SHP77 treated with DMSO at 0.1 percent for 48 hours (cell line): ENCODE measurements at places on chromosomes 4 and X.

DNA sequence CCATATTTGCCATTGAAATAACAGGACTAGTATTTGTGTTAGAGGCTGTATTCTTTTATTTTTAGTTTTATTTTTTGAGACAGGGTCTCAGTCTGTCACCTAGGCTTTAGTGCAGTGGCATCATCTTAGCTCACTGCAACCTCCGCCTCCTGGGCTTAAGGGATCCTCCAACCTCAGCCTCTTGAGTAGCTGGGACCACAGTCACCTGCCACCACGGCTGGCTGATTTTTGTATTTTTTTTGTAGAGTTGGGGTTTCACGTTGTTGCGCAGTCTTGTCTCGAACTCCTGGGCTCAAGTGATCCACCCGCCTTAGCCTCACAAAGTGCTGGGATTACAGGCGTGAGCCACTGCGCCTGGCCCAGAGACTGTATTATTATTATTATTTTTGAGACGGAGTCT, 15.3 kb downstream of the TMEM131L start:
- no peak for DNase-seq

DNA sequence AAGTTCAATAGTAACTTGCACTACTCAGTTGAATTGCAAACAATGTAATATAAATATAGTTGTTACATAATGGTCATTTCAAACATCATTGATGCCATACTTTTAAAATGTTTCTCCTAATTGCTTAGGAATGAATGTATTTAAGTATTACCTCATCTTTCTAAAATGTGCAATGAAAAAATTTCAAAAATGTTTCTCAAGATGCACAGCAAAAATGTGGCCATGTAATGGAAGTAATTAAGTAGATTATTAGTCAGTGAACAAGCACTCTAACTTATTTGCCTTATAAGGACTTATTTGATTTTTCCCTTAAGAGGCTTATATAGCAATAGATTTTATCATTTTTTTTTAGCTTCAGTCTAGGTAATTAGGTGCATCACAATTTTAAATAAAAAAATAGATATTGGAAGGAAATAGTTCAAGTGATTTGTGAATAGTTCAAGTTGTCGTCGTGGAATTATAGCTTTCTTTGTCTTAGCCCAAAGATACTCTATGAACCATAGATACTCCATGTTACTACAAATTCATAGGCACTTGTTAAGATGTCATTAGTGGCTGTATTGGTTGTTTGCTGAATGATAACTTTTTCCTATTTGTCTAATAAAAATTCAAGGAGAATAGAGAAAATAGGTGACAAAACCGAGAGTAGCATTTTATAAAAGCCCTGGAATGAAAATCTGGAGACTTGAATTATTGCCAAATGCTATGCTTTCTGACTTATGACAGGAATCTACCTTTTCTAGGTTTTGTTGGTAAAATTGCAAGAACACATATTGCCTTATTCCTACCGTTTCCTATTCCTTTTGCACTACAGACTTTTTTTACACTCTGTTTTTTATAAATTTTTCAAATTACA, 118.5 kb downstream of the TLL1 start:
- DNase-seq, result no peak

DNA sequence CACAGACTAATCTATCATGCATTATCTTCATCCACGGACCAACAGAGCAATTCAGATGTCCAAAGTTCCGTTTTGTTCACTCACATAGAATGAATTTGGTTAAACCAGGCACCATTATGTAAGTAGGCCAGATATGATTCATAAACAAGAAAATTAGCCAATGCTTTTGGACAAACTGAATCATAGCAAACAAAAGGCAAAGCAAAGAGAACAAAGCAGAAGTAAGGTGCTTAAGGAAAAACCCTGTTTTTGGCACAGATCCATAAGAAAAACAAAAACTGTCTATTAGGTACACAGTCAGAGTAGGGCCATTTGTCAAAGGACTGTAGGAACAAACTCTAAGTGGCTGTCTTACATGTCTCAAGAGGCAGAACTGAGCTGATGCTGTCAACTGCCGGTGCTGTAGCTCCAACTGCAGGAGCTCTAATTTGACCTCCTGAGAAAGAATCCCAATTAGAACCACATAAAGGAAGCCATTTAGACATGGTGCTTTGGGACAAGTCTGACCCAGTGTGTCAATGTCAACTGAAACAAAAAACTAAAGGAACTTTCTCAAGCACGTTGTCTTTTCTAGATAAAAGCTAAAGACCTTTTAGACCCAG, 146.7 kb downstream of the COL25A1 start:
- DNase-seq, result no peak

- DNase-seq, result no peak
These were observed 42.9 kb downstream of the FRAS1 start for GRCh38 chr4:78100060-78100459.

DNA sequence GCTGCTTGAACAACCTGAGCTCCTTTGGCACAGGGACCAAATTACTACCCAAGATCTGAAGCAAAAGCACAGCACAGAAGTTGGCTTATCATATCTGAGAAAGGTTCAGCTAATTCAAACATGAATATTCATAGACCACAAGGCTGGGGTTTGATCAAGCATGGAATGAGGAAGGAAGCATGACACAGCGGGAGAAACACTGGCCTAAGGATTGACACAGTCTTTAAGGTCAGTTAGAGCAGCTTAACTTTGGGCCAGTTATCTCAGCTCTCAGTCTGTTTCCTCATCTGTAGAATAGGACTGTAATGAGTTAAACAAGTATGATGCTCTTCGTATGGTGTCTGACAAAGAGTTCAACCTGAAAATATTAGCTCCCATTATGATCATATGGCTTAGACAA, 88.5 kb upstream of the CBR4 start:
- no peak for DNase-seq

DNA sequence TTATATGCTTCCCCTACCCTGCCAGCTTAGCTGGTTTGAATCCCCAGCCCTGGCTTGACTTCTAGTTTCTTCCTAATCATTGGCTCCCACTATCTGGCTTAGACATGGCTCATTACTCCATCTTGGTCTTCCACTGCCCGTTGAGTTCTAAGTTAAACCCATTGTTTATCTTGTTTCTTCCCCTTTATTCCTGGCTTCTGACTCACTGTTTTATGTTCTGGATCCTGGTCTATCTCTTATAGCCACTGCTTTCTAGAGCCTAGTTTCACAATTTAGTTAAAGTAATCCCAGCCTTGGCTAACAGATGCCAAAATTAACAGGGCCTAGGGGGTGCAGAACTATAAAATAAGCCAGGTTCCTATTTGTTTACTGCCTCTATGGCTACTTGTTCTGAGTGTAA, 120.9 kb downstream of the ARHGEF9 start:
- no peak for DNase-seq

DNA sequence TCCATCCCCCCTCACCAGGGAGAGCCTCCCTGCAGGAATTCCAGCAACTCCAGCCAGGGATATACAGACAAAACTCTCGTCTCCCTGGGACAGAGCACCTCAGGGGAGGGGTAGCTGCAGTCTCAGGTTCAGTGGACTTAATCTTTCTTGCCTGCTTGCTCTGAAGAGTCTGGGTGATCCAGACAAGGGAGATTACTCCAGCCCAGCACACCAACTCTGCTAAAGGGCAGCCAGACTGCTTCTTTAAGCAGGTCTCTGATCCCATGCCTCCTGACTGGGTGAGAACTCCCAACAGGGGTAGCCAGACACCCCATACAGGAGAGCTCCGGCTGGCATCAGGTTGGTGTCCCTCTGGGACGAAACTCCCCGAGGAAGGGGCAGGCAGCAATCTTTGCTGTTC, 888.7 kb downstream of the RAB28 start:
- no peak for DNase-seq

DNA sequence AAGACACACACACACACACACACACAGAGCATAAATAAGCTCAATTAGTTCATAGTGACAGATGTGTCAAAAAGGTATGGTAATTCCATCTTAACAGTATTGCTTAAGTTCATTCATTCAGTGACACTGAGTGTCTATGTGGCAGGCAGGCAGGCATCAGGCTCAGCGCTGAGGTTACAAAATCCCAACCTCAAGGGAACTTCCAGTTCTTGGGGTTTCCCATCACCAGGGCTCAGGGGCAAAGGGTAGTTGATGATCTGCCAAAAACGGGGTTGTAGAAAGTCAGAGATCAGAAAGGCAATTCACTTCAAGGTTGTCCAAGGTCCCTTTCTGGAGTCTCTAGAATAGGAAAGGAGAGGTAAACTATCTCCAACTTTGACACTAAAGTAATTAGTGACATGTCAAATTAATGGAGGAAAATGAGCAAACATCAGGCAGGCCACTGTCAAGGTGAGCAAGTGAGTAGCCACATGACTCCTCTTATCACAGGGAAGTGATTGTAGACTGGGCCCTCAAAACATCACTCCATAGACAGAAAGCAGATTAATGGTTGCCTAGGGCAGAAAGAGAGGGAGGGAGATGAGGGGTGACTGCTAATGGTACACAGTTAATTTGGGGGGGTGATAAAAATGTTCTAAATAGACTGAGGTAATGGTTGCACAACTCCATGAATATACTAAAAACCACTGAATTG, 41.8 kb downstream of the GPC4 start:
- DNase-seq, result no peak

- peak; percentile 42 for DNase-seq
These were observed at the start of gene SLC10A3 for GRCh38 chrX:154490414-154491083. Gene SLC10A3 (minus strand): TSS chrX:154490629. CDS start chrX:154488940, 1,689 bp downstream.

GRCh38 chrX:39725928-39726619, 371.7 kb downstream of the BCOR start:
- no peak for DNase-seq

DNA sequence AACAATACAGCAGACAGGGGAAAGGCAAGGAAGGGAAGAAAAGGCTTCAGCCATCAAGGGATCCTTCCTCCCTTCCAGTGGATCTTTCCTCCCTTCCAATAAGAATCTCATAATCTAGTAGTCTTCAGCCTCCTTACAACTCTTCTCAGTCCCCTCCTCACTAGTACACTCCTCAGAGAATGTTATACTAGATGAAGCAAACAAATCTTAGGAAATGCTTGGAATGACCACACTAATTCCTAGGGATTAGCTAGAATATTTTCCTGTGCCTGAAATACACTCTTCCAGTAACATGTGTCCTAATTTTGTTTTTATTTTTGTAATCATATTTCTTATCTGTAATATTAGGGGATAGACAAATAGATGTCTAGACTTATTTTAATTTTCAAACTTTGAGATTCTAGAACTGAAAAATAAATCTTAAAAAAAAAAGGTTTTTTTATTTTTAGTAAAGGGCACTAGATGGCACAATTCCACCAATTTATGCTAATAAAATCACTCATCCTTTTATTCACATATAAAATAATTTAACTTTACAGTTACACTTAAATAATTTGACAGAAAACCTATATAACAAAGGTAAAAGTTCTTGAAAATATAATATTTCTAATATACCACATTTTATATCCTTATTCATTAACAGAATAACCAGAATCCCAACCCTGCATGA, 7.0 kb upstream of the STPG2 start:
- no peak for DNase-seq

- DNase-seq, result no peak
These were observed 26.2 kb downstream of the MTM1 start for GRCh38 chrX:150594584-150594983.

GRCh38 chr4:1250527-1250812, 1.5 kb upstream of the CTBP1 start:
- no peak for DNase-seq

- no peak for DNase-seq
These were observed 220.7 kb upstream of the CNKSR2 start for GRCh38 chrX:21153503-21153902.

DNA sequence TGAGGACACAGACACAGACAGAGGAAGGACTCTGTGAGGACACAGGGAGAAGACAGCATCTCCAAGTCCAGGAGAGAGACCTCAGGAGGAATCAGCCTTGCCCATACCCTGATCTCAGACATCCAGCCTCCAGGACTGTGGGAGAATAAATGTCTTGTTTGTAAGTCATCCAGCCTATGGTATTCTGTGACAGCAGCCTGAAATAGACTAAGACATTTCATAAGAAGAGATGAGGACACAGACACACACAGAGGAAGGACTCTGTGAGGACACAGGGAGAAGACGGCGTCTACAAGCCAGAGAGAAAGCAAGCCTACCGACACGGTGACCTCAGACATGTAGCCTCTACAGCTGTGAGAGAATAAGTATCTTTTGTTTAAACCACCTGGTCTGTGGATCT, 112.1 kb downstream of the DHRSX start:
- DNase-seq, result no peak

GRCh38 chr4:76322236-76322635, 15.7 kb downstream of the STBD1 start:
- DNase-seq, result no peak

DNA sequence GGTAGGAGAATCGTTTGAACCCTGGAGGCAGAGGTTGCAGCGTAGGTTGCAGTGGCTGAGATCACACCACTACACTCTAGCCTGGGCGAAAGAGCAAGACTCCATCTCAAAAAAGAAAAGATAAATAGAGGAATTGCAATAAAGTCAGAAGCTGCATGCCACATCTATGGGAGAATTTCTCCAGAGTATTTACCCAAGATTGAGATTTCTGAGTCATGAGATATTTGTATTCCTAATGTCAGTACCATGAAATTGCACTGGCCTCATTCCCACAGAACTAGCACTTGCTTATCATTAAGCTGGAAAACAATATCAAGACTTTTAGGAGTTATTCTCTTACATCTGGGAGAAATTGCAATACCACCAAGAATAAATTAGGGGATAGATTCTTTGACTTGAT, 37.4 kb downstream of the ASIC5 start:
- no peak for DNase-seq

DNA sequence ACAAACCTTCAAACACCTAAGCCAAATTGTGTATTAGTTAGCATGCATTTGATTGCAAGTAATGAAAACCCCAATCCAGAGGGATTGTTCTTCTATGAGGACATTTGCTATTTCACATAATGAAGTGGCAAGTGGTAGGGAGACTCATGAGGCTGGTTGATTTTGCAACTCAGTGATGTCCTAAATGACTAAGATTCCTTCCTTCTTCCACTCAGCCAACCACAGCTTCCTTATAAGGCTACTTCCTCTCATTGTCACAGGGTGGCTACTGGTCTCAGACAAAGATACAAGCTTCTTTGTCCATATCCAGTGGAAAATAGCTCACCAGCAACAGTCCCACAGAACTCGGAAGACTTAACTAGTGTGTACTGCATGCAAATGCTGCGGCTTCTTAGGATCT, 5.3 kb upstream of the OTC start:
- DNase-seq, result no peak

DNA sequence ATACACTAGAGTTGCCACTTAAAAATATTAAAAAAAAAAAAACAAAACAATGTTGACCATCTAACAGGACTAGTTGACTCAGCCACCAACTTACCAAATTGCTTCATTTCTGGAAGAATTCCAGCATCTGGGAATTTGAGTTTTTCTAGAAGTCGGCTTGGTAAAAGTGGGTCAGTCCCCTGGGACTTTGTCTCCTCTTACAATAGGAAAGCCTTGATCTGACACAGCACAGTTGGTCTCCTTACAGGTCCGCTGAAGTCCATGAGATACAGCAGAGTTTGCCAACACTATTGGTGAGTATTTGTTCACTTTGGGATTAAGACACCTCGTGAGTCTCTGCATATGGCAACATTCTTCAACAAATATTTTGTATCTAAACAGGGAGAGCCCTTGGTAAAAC, 18.2 kb upstream of the DDIT4L start:
- no peak for DNase-seq

- DNase-seq, result no peak
These were observed 32.4 kb upstream of the BLTP1 start for GRCh38 chr4:122119739-122120138.

GRCh38 chr4:172750910-172751309, 417.7 kb upstream of the GALNT7 start:
- DNase-seq, result no peak
